ENCODE measurements at places on chromosomes 5 and 9. TPM values are rescaled to one million over a fixed set of nuclear protein-coding genes. Genes with fewer than 3 reads are reported as not detected.

Gene PAEP
- not detected for total RNA-seq

Gene GRIN3A
- total RNA-seq, result under 0.01 TPM

Gene NUP155
- 23.7 TPM for total RNA-seq

Gene FCN2
- total RNA-seq, result not detected

Gene BTNL3
- total RNA-seq, result under 0.01 TPM

Gene PCAT7
- total RNA-seq, result under 0.01 TPM

Gene RFX3
- 31.5 TPM for total RNA-seq

Gene PCDHAC2
- under 0.01 TPM for total RNA-seq

Gene SPTLC1
- total RNA-seq, result 27.7 TPM
